Stimulated activated CD8-positive, alpha-beta memory T cell treated with anti-CD3 and anti-CD28 coated beads, Interleukin-4, amount 100 ng/mL, for 1 hour (primary cell): ENCODE measurements at places on chromosomes 6 and 20.

GRCh38 chr6:125699591-125699990 lies 49.8 kb upstream of the HEY2 start:
- DNase-seq = no peak

GRCh38 chr20:24357177-24357576 lies 112.3 kb upstream of the SYNDIG1 start:
- DNase-seq = no peak

- DNase-seq = no peak
Measured at GRCh38 chr6:88135578-88136114, 30.5 kb downstream of the CNR1 start.

DNA sequence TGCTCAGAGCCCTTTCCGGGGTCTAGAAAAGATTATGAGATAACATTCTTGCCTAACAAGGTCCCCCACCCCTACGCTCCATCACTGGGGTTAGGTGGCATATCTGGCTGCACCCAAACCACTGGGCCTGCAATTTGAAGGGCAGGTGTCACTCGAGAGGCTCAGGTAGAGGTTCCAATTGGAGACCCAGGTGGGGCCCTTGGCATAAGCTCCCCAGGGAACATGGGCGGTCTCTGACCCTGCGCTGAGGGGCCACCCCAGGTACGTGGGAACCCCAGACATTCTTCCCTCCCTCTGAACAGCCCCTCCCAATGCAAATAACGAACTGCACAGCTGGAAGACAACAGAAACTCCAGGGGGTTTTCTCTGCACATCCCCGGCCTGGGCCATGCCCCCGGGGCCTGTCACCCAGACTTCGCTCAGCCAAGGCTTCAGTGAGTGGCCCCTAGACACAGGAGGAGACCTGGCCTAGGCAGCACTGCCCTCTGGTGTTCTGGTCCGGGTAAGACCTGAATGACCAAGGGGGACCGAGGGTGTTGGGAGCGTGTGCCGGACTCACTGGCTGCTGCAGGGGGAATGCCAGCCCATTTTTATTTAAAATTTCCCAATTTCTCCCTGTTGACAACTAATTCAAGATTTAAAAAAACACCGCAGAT lies 47.5 kb downstream of the DSTN start:
- DNase-seq = no peak

GRCh38 chr6:35230950-35231349 lies 17.2 kb downstream of the SCUBE3 start:
- DNase-seq = no peak
